DMS79 (cell line): ENCODE measurements at places on chromosomes 2 and 18.

- no peak for DNase-seq
Measured at GRCh38 chr2:168137510-168138180, 109.8 kb downstream of the STK39 start.

DNA sequence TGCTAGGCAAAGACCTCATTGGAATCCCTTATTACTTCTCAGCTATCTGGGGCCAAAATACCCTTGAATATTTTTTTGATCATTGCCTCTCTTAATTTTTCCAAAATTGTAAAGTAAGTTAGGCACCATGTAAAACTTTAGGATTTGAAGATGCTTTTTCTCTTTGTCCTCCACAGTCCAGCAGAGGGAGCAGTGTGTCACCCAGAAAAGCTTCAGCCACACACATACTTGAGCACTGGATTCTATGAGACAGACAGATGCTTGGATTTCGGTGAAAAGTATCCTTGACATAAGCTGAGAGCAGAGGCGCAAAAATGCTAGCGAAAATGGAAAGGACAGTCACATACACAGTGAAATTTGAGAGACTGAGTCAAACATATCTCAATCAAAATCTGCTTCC, 74.7 kb upstream of the KCNJ3 start:
- no peak for DNase-seq

DNA sequence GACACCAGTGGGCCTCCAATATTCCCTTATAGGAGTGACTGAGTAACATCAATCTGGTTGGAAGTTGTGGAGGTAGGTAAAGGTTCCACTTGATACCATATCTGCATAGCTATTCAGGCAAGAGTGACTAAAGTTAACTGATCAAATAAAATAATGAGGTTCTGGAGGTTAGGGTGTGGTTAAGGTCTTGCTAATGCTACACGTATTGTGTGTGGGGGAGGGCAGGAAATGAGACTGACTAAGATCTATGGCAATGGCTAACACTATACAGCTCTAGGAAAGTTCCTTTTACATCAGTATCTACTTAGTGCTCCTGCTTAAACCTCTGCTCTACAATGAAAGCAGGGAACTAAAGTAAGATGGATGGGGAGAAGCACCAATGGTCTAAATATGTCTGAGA, 149.1 kb upstream of the MGAT5 start:
- no peak for DNase-seq

DNA sequence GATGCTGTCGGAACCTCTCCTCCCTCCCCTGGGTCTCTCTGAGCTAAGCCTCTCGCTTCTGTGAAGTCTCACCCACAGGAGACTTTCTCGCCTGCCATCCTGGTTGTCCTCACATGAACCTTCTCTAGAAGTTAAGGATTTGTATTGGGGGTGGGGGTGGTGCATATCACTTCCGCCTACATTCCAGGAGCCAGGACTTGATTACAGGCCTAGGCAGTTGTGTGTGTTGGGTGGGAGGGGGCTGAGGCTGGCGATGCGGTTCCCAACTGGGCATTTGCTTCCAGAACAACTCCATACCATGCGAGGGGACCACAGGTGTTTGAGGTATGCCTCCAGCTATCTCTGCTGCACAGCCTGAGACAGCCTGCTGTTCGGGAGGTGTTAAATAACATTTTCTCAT, 56.8 kb upstream of the MGAT4A start:
- no peak for DNase-seq

GRCh38 chr2:145079641-145080040, 559.7 kb upstream of the ZEB2 start:
- DNase-seq, result no peak

- DNase-seq, result no peak
Measured at GRCh38 chr2:3486047-3487027, 33.0 kb downstream of the ADI1 start.

DNA sequence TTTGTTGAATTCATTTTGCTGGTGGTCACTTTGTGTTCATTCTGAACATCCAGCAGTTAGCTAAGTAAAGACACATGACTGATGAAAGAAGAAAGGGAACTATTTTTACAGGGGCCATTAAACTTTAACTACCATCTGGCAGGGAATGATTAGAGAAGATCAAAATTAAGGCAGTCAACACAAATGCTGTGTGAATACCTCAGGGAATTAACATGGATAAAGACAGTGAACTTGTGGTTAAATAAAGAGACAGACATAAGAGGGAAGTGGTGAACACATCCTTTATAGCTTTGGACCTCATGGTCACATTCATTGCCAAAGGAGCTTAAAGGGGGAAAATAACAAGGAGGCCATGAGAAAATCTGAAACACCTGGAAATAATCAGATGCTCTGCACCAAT, 52.6 kb upstream of the ATP5MC3 start:
- DNase-seq, result no peak

DNA sequence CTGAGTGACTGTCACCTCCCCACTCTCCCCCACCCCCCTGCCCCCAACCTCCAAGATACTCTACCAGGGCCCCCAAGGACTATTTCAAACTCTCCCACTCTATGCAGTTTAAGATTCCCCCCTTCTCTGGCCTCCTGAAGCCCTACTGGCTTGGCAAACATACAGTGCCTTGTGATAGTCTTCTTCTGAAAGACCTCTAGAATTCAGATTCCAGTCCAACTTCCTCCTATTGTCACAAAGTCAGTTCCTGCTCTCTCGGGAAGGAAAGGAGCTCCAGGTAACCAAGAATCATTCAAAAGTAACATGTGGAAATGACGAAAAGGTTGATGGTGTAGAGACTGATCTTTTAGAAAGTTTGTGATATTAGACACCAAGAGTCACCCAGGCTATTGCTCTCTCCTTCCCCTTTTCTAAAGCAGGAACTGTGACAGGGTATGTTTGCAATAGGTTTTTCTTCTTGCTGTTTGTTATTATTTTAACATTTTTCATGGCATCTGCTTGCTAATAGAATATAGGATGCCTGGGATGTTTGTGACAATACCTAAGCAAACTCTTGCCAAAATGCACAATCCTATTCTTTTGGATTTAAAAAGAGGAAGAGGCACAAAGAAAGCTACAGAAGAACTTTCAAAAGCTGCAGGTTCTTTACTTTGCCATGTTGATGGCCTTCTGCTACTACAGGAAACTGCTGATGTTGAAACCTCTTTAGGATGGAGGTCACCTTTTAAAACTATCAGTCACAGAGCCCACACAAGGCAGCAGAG, 93.5 kb upstream of the MGAT4A start:
- DNase-seq, result no peak

DNA sequence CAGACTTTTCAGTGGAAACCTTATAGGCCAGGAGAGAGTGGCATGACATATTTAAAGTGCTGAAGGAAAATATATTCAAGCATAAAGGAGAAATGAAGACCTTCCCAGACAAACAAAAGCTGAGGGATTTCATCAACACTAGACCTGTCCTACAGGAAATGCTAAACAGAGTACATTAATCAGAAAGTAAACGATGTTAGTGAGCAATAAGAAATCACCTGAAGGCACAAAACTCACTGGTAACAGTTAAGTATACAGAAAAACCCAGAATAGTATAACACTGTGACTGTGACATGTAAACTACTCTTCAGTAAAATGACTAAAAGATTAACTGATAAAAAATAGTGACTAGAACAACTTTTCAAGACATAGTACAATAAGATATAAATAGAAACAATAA, 87.4 kb downstream of the ATP8B1 start:
- no peak for DNase-seq

GRCh38 chr2:84297155-84297554, 161.9 kb downstream of the SUCLG1 start:
- DNase-seq, result no peak

GRCh38 chr18:21179590-21180220, 62.3 kb upstream of the GREB1L start:
- DNase-seq, result no peak

DNA sequence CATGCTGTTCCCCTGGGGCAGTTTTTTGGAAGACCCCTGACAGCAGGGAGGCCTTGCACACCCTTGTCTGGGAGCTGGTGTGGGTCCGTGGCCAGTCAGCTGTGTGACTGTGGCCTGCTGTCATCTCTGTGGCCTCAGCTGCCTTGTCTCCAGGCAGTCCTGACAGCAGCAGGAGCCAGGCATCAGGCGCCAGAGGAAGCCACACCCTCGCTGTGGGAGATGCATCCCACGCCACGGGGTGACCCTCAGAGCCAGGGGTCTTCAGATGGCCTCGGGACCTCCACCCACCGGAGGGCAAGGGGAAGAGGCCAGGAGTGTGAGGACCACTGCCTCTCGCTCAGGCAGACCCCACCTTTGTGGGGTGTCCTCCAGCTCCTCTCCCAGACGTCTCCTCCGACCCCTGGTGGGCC, 5.0 kb downstream of the BOK start:
- no peak for DNase-seq

GRCh38 chr2:8886876-8887275, 49.5 kb upstream of the KIDINS220 start:
- no peak for DNase-seq

DNA sequence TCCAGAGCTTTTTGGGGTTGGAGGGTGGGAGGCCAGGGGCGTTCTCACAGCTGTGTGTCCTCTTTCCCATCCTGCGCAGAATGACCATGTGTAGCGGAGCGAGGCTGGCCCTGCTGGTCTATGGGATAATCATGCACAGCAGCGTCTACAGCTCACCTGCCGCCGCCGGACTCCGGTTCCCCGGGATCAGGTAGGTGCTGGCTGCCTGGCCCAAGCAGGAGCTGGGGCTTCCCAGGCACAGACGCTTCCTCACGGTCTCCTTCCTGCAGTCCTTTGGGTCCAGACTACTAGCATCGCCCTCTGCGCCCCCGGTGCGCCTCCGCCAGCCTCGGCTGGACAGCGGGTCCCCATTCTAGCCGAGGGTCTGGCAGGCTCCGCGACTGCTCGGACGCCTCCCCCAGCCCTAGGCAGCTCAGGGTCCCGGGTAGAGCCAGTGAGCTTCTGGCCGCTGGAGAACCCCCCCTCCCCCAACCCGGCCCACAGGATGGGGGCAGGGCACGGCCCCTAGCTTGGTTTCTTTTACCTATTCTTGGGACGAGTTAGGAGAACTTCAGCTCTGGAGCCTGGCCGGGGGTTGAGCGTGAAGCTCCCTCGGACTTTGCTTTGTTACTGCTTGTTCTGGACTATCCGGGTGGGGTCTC, 756 bp downstream of the ADCYAP1 start:
- DNase-seq, result no peak

DNA sequence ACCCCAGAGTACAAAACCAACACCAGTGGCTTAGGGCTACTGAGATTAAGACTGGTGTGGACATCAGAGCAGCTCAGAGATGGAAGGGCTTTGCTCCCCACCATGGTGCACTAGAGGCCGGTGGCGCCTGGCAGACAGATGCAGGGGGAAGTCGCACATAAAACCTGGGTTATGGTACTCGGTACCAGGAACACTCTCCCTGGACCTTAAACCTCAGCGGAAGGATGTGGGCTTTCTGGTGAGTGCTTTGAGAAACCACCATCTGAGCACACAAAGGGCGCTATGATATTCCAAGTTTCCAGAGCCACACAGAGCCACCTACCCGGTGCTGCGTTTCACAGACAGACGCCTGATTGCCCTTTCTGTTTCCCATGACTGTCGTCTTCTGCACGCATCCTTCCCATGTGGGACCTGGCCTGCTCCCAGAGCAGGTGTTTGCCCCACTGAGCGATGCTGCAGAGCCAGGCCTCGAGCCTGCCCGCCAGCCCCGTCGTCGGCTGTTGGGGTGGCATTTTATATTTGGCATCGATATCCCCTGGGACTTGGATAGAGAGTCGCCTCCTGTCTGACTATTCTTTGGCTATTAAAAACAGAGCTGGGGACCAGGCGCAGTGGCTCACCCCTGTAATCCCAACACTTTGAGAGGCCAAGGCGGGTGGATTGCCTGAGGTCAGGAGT, 89.5 kb upstream of the ODC1 start:
- no peak for DNase-seq
